ENCODE measurements at places on chromosomes 5 and 9. TPM values are rescaled to one million over a fixed set of nuclear protein-coding genes. Genes with fewer than 3 reads are reported as not detected.

The ABO gene
- total RNA-seq = not detected

The TCOF1 gene
- 39.7 TPM for total RNA-seq

The IL33 gene
- total RNA-seq = not detected

The CDK5RAP2 gene
- total RNA-seq = 53.2 TPM

The SURF2 gene
- 24.0 TPM for total RNA-seq

The PLPP7 gene
- total RNA-seq = 17.3 TPM
